ENCODE measurements at places on chromosomes 2 and 18.

GRCh38 chr2:157375384-157375783 lies 49.8 kb upstream of the ERMN start:
- DNase-seq: no peak

GRCh38 chr2:238716585-238716984 lies 131.3 kb upstream of the TWIST2 start:
- no peak for DNase-seq

- DNase-seq: no peak
These were observed 196.4 kb downstream of the AGAP1 start for GRCh38 chr2:235690082-235690808.

- no peak for DNase-seq
These were observed 485.1 kb downstream of the NRXN1 start for GRCh38 chr2:50546790-50547189.

DNA sequence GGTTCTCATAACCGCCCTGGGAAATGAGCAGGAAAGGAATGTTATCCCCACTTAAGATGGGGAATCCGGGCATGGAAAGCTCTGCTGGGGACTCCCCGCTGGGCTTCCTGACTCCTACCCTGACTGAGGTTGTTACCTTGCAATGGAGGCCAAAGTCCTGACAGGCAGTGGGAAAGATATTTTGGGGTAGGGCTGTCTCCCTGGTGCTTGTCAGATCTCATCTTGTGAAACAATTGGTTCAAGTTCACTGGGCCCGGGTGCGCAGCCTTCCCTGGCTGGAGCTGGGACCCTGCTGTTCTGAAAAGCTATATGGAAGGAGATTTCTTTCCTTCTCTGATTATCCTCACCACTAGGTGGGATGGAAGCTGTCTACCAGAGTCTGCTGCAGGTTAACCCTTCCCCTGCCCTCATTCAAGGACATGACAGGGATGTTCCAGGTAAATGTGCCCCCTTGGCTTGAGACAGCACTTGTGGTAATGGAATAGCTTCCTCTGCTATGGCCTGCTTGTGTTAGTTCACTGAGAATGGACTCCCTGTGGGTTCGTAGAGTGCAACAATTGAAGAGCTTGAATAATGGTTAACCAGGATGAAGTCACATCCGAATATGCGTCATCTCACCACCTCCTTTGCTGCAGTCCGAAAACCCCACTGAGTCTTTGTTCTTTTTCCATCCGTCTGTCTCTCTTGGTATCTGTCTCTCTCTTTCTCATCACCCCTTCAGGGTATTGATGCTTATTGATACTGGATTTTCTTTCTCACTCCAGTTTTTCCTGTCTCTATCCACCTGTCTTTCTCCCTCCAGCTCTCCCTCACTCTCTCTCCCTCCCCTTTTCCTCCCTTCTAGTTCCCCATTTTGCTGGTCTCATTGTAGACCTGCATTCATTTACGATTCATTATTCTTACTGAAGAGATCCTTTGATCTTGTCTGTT lies 67.8 kb upstream of the EPAS1 start:
- DNase-seq: no peak

GRCh38 chr2:215974700-215975429 lies 38.5 kb downstream of the MREG start:
- no peak for DNase-seq

GRCh38 chr2:149972066-149972465 lies 384.5 kb upstream of the MMADHC start:
- DNase-seq: no peak

GRCh38 chr2:198706476-198707082 lies 751.2 kb downstream of the SATB2 start:
- no peak for DNase-seq

- DNase-seq: no peak
These were observed 70.9 kb upstream of the ACVR1 start for GRCh38 chr2:157946919-157947557.

DNA sequence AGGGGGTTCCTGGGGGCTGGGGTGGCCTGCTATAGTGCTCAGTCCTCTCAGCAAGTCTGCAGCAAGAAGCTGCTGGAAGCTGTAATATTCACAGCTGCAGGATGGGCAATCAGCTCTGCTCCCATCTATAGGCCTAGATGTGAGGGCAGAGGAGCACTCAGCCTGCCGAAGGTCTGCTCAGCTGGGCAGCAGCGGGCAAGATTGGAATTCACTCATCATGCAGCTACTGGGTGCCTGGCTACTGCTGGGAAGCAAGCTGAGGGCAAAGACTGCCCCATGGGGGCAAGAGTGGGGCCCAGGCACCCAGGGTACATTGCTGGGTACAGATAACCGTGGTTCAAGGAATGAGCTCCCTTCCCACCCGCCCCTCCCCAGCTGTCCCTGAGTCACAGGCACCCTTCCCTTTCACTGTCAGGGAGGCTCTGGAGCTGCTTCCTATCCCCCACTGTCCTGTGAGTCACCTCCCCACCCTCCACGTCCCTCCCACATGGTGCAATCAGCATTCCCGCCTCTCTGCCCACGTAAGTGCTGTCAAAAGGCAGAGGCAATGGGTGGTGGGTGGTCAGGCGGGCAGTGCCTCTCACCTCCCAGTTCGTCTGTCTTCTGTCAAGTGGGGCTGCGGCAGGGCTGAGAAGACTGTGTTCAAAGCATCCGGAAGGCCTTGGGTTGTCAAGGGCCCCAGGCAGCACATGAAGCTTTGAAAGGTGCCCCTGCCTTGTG lies 169.2 kb downstream of the TRIM43 start:
- no peak for DNase-seq

GRCh38 chr2:60735496-60736250 lies 20.4 kb upstream of the PAPOLG start:
- DNase-seq: no peak

GRCh38 chr2:16948053-16948452 lies 282.4 kb upstream of the CYRIA start:
- DNase-seq: no peak

DNA sequence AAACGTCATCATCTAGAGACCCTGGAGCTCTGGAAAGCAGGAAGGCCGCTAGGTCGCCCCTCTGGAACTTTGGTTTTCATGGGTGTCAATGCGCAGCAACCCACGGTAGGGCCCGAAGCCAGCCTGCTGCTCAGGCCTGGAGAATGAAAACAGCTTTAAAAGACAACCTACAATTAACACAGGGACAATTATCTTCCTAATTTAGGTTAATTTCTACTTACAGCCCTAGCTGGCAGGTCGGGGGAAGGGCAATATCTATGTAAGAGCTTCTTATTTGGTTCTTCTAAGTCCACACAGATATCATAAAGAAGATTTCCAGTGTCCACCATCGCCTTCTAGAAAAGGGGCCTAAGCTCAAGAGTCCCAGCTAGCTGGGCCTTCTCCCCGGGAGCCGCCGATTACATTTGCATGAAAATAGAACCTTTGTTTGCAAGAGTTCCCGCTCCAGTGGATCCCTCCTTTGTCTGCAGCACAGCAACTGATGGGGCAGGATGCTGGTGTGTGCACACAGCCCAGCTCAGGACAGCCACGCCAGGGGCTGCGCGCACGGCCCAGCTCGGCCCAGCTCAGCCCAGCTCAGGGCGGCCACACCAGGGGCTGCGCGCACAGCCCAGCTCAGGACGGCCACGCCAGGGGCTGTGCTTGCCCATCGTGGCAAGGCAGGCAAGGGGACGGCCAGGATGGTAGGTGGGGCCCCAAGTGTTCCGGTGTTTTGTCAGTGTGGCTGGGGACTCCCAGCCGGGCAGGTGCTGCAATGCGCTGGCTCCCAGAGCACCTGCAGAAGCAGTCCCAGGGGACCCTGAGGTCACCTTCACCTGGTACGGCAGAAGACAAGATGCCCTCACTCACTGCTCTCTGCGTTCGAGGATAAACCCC lies 109.1 kb downstream of the HDAC4 start:
- no peak for DNase-seq

GRCh38 chr18:48874701-48875162 lies 76.0 kb downstream of the SMAD7 start:
- no peak for DNase-seq

GRCh38 chr2:88596141-88596830 lies 31.0 kb downstream of the EIF2AK3 start:
- DNase-seq: no peak

GRCh38 chr2:234178330-234179030 lies 128.0 kb downstream of the SPP2 start:
- no peak for DNase-seq

GRCh38 chr2:210888035-210888434 lies 331.6 kb downstream of the CPS1 start:
- no peak for DNase-seq

GRCh38 chr2:231297108-231297908 lies 98.2 kb upstream of the B3GNT7 start:
- DNase-seq: no peak

DNA sequence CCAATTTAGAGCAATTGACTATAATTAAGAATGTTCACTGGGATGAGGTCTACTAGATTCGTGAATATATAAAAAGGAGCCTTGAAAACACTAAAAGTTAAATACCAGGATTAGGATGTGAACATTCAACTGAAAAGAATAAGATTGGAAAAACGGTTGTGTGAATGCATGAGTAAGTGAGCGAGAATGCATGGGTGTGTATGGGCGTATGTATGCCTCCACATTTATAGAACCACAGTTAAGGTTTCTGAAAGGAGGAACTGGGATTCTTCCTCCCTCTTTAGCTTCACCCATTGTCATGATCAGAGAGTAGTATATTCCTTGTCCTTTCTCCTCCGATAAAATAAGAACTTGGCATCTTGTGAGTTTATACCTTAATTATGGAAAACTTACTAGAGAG lies 151.1 kb upstream of the UBE2E3 start:
- DNase-seq: no peak

DNA sequence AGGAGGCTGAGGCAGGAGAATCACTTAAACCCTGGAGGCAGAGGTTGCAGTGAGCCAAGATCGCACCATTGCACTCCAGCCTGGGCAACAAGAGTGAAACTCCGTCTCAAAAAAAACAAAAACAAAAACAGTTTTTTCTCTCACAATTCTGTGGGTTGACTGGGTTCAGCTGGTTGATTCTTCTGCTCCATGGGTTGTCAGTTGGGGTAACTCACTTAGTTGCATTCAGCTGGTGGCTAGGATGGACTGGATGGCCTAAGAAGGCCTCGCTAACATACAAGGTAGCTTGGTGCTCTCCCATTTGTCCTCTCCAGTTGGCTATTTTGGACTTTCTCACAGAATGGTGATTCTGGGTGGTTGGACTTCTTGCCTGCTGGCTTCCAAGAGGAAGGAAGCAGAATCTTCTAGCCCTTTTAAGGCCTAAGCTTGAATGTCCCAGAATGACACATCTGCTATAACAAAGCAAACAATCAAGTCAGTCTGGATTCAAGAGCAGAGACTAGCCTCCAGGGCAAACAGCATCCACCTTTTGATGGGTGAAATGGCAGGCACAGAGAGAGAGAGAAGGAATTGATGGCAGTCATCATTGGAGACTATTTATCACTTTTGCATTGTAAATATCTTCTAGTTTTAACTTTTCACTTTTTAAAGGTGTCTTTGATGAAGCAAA lies 17.9 kb downstream of the LAMA3 start:
- DNase-seq: no peak

- no peak for DNase-seq
These were observed 221.8 kb upstream of the RBMS1 start for GRCh38 chr2:160715428-160715827.

DNA sequence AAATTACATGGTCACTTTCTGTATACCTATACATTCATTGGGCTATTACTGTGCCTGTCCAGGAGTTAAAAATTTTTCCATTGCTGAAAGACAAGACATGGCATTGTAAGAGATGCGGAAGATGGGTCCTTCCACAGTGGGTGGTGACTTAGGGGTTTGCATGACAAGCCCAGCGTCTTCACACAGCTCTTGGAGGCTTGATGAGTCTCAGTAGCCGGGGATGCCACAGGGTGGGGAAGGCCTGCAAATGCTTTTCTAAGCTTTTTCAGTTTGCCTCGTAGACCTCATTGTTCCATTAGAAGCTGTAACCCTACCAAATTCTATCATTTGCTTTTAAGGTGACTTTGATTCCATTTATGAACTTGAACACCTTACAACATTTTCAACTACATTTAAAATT lies 18.1 kb upstream of the MAPRE3 start:
- no peak for DNase-seq

- DNase-seq: no peak
These were observed 961 bp downstream of the RBM43 start for GRCh38 chr2:151260573-151261230.

DNA sequence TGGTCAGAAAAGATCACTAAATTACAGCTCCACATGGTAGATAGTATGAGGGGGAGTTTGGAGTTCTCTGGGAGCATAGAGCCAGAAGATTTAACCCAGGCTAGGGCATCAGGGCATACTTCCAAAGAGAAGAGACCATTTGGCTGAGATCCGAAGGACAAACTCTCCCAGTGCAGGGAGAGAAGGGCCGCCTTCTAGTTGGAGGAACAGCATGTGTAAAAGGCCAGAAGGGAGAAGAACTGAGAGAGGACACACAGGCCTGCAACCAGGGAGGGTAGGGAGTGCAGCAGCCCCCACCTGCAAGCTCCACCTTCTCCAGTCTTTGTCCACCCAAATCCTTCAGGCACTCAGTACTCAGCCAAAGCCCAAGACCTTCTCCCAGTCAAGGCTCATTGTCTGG lies 182.0 kb downstream of the GFPT1 start:
- DNase-seq: no peak

DNA sequence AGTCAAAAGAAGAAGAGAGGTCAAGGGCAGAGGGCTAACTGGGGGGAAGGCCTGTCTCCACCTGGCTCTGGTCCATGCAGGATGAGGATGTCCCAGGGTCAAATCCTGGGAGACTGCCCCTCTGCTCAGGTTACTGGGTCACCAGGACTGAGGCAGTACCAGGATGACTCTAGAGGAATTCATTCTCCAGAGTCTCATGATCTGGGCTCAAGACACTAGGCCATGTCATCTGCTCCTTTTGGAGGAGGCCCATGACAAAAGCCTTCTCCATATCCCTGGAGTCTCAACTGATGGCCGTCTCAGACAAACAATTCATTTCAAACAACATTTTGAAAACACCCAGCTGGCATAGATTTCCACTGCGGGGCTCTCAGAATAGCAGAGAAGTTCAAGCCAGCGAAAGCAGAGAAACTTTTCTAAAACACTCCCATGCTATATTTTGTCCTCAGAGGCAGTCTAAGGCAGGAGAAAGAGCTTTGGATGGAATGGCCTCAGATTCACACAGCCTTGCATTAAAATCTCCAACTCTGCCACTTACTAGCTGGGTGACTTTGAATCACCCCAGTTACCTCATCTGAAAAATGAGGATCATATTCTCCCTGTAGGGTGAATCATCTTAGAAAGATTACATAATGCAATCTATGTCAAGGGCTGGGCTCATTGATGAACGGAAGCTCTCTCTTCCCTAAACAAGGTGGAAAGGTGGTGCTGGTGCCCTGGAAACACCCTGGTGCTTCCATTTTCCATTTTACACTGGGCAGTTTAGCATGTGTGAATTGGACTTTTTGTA lies 48.8 kb upstream of the LCLAT1 start:
- DNase-seq: no peak

- no peak for DNase-seq
These were observed 132.8 kb downstream of the THADA start for GRCh38 chr2:43462866-43463641.
